ENCODE measurements at places on chromosomes 16 and 17.

DNA sequence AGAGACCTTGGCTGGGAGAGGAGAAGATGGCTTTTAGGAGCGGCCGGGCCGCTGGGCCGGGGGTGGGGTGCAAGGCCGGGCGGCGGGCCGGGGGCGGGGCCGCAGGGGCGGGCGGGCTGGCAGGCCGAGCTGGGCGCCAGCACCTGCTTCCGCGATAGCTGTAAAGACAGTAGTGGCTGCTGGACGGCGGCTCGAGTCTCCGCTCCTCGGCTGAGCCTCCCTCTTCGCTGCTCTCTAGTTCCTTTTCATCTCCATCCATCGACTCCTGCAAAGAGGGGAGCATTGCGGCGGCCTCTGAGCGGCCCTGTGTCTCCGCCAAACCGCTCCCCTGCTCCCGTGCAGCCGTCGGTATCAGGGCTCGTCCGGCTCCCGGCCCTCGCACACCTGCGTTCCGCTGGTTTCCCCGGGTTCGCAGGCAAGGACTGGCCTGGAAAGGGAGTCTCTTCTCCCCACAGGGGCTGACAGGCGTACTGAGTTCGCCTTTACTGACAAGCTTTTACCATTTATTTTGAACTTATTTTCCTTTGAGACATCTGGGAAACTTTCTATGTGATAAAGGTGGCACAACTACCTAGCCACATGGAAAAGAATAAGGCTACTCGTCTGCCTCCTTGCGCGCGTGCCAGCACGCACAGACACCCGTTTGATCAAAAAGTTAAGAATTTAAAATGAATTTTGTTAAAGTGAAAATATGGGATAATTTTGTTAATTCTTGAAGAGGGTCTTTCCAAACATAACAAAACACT is at the start of gene C17orf75:
Gene C17orf75 (minus strand): TSS at position 317 of the 746 bp plus-strand sequence. CDS start 34 bp downstream, at position 283.
- DNase-seq: peak; percentile 76

GRCh38 chr17:8360260-8360659 is 16.2 kb downstream of the KRABD2 start:
- DNase-seq: no peak

- DNase-seq: no peak
These were observed 19.0 kb downstream of the KCNG4 start for GRCh38 chr16:84220851-84221250.

GRCh38 chr16:64679976-64680690 is 441.7 kb downstream of the CDH11 start:
- DNase-seq: no peak

DNA sequence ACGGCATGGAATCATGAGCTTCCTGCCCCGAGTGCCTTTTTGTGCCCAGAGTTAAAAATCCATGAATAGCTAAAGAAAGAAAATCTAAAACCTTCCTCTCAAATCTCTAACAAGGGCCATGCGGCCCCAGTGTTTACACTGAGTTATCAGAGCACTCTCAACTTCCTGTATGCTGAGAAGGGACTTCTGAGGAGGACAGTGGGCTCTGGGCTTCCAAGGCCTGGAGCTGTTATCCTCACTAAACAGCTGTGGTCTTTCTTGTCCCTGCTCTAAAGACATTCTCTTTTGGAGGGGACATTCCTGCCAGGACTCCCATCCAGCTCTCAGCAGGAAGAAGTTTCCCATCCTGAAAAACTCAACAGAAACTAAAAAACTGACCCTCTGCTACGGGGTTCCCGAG is 135.6 kb downstream of the AATF start:
- DNase-seq: no peak

GRCh38 chr17:46978489-46979146 is 435 bp downstream of the RPRML start:
- no peak for DNase-seq

DNA sequence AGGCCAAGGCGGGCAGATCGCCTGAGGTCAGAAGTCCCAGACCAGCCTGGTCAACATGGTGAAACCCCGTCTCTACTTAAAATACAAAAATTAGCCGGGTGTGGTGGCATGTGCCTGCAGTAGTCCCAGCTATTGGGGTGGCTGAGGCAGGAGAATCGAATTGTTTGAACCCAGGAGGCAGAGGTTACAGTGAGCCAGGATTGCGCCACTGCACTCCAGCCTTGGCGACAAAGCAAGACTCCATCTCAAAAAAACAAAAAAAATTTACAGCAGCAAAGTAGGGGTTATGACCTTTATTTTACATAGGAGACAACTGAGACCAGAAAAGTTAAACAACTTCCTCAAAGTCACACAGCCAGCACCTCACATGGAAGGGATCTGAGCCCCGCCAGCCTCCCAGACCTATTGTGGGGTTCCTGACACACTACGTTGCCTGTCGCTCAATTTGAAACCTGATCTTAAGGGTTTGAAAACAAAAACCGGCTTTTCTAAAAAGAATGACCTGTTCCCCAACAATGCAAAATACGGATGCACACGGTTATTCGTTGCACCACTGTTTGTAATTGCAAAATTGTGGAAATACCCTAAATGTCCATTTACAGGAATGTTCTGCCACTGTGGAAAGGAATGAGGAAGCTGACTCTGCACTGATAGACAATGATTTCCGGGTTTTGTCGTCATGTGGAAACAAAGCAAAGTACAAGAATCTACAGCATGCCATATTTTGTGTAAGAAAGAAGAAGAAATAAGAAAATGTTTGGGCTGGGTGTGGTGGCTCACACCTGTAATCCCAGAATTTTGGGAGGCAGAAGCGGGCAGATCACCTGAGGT is 77.2 kb downstream of the CNGB1 start:
- no peak for DNase-seq

DNA sequence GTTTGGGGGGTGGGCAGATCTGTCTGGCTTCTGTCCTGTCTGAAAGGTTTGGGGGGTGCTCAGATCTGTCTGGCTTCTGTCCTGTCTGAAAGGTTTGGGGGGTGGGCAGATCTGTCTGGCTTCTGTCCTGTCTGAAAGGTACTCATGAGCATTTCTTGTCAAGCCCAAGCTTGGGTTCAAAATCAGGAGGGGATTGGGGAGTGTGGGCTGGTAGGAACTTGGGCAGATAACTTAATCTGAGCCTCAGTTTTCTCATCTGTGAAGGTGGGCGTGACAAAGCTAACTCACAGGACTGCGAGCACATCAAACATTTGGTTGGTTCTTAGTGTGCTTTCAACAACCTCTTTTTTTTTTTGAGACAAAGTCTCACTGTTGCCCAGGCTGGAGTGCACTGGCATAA is 35.2 kb downstream of the HAPSTR1 start:
- no peak for DNase-seq

- DNase-seq: no peak
These were observed 2.4 kb upstream of the CDH16 start for GRCh38 chr16:66920924-66921680.

- DNase-seq: no peak
These were observed 14.6 kb downstream of the DNASE1 start for GRCh38 chr16:3669082-3669481.

DNA sequence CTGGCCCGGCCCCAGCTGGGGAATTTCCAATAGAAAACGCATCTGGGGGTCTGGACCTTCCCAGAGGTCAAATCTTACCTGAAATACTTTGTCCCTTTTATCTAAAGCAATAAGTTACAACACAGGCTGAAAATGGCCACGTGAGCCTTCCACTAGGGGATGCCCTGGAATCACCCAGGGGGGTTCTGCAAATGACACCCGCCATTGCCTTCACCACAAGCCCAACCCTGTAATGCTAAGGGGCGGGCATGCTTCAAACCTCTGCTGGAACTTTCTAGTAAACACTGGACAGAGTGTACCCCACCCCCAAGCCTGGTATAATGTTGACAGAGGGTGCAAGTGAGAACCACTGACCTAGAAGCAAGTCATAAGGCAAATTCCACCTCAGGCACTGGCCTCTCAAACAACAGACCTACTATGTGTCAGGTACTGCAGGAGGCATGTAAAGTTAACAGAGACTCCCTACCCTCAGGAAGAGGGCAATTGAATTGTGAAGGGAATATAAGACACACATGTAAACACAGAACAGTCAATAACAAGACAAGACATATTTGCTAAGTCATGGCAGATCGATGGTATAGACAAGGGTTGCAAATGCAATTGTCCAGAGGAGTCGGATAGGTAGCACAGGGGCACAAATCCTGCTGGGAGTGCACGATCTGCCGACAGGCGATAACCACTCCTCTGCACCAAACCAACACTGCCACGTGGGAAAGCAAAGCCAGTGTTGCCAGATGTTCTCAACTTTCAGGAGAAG is 59.0 kb downstream of the ARHGAP17 start:
- DNase-seq: no peak

GRCh38 chr17:37384560-37385149 is 8.9 kb downstream of the C17orf78 start:
- no peak for DNase-seq

DNA sequence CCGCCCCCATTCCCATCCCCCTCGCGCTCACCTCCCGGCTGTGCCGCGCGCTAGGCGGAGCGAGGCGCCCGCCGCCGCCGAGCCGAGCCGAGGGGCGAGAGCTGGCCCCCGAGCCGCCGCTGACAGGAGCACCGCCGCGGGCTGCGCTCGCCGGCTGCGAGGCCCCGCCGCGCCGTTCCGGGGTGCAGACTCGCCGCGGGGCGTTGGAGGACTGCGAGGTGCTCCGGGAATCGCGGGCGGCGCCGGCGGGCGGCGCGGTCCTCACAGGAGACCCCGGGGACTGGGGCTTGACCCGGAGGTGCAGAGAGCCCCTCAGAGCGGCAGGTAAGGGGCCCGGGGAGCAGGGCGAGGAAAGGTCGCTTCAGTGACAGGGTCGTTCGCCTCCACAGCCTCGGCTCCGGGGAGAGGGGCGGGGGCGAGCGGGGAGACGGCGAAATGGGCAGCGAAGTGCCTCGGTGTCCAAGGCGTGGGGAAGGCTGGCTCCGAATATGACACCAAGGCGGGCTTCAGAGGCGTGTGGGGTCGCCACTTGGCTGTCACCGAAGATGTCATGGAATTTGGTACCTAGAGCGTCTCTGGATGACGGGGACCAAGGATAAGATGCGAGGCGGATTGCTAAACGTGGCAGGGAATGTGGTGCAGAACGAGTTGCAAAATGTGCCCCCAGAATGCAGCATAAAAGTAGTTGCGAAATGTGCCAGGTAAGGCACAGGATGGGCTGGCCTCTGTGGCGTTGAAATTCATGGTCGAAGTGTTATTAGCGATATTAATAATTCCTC is 580 bp downstream of the TANC2 start:
- peak; percentile 26 for DNase-seq

GRCh38 chr17:44212507-44213402 is 6.7 kb downstream of the UBTF start:
- no peak for DNase-seq

- DNase-seq: no peak
These were observed 49.1 kb downstream of the ARHGAP17 start for GRCh38 chr16:24966031-24966430.

DNA sequence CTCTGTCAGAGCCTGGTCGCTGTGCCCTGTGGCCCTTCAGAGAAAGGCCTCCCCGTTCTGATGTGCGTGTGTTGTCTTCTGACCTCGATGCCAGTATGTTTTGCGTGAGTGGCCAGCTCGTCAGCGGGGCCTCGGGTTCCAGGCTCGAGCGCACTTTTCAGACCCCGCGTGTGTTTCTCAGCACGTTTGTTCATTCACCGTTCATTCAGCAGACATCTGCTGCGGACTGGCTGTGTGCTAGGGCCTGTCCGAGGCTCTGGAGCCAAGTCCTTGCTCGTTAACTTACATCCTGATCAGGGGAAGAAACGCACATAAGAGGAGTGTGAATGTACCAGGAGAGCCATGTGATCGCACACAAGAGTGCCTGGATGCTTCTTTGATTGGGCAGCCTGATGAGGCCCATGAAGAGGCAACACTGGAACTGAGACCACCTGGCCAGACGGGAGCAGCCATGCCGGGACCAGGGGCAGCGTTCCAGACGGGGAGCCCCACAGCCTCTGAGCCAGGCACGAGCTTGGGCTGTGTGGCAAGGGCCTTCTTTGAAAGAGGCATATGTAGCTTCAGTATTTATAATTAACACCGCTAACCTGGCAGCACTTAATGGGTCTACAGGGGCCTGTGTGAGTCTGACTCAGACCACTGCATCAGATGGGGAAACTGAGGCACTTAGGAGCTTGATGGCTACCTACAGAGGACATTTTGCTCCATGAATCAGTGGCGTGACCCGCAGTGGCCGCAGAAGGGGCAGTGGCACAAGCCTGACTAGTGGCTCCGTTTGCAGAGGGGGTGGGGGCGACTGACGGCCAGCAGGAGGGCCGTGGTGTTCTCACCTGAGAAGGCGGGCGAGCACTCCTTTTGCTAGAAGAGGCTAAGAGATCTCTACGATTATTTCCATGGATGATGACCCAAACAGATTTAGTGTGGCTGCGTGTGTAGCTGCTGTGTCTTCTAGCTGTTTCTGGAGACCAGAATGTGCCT is 187.9 kb upstream of the CHMP6 start:
- DNase-seq: no peak

GRCh38 chr17:31492880-31493655 is 101.6 kb downstream of the RAB11FIP4 start:
- DNase-seq: peak; percentile 66

DNA sequence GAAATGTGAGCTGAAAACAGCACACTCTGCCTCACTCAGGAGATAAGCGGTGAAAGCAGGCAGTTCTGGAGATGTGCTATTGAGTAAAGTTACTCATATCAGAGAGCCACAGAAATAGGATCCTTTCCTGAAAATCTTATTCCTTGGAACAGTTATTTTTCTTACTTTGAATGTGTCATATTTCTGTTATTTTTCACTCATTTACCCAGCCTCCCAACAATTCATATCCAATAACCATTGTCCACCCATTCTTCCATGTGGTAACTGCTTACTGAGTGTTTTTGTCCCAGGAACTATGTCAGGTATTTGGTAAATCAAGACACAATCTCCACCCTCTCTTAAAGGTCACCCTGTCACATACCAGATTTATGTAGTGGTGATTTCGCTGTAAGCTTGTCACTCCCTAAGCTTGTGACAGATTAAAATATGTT is 144.9 kb downstream of the PARN start:
- DNase-seq: no peak

- DNase-seq: no peak
These were observed 871.0 kb downstream of the CDH11 start for GRCh38 chr16:64250866-64251265.

- DNase-seq: no peak
These were observed 100.0 kb downstream of the METRNL start for GRCh38 chr17:83179374-83179773.

- no peak for DNase-seq
These were observed 411.4 kb upstream of the SOX9 start for GRCh38 chr17:71709271-71709890.

GRCh38 chr16:51523400-51523799 is 372.3 kb upstream of the SALL1 start:
- DNase-seq: no peak

DNA sequence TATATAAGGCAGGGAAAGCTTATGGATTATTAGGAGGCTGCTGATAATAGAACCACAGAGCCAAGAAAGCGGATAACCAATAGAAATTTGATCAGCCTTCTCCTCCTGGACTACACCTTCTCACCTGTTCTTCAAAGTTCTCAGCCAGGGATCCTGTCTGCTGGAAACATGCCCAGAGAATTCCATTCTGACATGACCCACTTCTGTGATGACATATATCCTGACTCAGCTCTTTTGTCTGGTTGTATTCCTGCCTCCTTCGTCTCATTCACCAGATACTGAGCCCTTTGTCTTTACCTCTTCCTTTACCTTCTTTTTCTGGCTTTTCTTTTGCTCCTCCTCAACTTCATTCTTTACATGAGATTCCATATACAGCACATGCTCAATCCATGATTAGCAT is 576.1 kb downstream of the CDH11 start:
- no peak for DNase-seq

GRCh38 chr16:69107316-69107962 is 2.0 kb downstream of the HAS3 start:
- DNase-seq: no peak

All from K562 (cell line).